ENCODE measurements at places on chromosomes 5 and 9.

GRCh38 chr9:99878651-99879050 is 27.8 kb upstream of the STX17 start:
- DNase-seq = no peak

GRCh38 chr5:172533399-172534228 is 79.3 kb upstream of the SH3PXD2B start:
- DNase-seq = no peak

DNA sequence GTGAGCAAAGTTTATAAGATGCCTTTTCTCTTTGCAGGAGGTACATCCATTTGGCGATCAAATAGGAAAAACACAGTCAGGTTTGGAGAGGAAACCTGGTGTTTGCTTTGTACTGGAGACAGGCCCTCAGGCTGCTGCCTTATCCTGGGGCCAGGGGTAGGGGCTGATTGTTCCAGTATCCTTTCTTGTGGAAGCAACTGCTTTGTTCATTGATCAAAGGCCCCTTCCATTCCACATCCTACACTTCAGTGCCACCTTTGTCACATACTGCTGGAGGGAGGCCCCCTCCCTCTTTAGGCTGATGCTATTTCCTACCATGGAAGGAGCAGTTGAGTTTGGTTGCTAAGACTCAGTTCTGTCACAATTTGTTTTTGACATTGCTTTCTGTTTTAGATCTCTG is 778.1 kb downstream of the TLR4 start:
- DNase-seq = no peak

GRCh38 chr9:14895806-14896205 is 14.4 kb downstream of the FREM1 start:
- DNase-seq = no peak

- DNase-seq = no peak
These were observed 13.6 kb upstream of the VDAC1 start for GRCh38 chr5:134018154-134018985.
